GM04504 (cell line): ENCODE measurements at places on chromosomes 7 and 10.

GRCh38 chr10:21510241-21511094, 15.0 kb downstream of the SKIDA1 start:
- DNase-seq, result no peak

DNA sequence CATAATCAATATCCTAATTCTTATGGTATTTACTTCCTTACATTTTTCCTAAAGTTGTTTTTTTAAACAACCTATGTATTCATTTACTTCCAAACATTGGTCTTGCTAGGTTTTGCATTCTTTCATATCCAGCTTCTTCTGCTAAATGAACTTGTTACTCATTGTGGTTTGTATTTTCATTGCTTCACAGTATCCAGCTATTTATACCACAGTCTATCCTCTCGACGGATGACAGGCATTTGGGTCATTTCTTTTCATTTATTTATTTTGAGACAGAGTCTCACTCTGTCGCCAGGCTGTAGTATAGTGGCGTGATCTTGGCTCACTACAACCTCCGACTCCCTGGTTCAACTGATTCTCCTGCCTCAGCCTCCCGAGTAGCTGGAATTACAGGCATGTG, 66.8 kb downstream of the CCDC6 start:
- peak; percentile 11 for DNase-seq

GRCh38 chr7:148058092-148058491, 532.5 kb upstream of the C7orf33 start:
- DNase-seq, result no peak

DNA sequence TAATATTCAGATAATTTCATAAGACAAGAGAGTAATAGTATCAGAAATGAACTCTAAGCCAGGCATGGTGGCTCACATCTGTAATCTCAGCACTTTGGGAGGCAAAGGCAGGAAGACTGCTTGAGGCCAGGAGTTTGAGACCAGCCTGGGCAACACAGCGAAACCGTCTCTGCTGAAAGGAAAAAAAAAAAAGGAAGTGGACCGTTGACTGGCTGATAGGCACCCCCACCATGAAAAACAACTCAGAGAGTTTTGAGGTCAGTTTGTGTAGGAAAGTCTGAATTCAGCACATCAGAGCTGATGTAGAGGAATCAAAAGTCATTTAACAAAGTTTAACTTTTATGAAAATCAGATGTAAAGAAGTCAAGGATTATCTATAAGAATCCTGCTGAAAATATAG, 63.2 kb upstream of the AMPH start:
- no peak for DNase-seq

DNA sequence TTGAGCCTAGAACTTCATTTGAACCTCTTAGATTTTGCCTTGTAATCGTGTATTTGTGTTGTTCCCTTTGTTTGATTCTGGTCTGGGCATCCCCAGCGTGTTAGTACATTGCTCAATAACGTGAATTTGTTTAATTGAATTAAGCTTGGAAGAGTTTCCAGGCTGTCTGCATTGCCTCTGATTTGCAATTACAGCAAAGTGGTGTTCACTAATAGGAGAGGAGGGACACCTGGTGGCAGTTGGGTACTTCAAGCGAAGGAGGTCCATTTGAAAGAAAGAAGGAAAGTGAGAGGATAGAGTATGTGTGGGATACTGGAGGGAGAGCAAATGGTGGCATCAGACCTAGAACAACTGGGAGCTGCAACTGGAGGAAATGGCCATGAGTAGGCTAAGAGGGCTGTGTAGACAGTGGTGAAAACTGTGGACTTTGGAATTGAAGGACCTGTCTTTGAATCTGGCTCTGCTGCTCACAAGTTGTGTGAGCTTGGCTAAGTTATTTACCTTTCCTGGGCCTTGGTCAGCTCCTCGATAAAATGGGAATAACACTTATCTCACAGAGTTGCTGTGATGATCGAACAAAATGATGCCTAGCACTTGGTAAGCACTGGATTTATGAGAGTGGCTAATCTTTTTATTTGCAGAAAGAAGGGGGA, 15.1 kb downstream of the LSMEM1 start:
- peak; percentile 35 for DNase-seq
